ENCODE measurements at places on chromosomes 6 and 20.
A peak's percentile ranks its signal among the peaks of the same experiment; 100 is the strongest.

- DNase-seq = peak; percentile 37
Measured at GRCh38 chr6:31736021-31736767, at the start of gene CLIC1. TSS of gene CLIC1 (minus strand) at chr6:31736530. CDS start at chr6:31736300, 230 bp downstream.

DNA sequence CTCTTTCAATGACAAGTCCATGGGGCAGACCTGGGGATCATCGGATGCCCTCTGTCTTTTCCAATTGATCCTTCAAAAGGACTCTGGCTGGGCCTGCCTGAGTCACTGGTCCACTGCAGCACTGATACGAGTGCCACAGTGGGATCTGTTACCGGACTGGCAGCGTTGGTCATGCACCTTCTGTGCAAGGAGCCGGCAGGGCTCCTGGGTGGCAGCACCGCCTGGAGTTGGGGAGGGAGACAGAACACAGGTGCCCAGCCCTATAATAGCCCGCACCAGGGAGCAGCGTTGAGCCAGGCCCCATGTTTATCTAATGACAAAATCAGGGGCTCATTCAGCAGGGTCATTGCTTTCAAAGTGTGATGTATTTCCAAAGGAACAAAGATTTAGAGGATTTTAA lies 64.2 kb upstream of the NXT1 start:
- no peak for DNase-seq

DNA sequence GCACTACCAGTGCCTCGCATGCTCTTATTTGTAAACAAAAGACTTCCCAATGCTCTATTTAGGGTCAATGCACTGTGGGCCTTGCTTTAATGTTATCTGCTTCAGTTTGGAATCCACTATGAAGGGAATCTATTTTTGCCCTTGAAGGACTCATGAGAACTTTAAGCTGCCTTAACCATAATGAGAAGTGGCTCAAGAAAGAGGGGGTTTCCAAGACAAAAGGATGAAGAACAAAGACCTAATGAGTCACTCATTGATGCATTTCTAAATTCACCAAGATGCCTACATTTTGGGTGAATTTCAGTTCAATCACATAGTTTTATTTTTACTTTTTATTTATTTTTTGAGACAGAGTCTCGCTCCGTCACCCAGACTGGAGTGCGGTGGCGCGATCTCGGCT lies 228.2 kb downstream of the LY86 start:
- DNase-seq = no peak

- DNase-seq = no peak
Measured at GRCh38 chr6:7324520-7324919, 11.5 kb upstream of the SSR1 start.

DNA sequence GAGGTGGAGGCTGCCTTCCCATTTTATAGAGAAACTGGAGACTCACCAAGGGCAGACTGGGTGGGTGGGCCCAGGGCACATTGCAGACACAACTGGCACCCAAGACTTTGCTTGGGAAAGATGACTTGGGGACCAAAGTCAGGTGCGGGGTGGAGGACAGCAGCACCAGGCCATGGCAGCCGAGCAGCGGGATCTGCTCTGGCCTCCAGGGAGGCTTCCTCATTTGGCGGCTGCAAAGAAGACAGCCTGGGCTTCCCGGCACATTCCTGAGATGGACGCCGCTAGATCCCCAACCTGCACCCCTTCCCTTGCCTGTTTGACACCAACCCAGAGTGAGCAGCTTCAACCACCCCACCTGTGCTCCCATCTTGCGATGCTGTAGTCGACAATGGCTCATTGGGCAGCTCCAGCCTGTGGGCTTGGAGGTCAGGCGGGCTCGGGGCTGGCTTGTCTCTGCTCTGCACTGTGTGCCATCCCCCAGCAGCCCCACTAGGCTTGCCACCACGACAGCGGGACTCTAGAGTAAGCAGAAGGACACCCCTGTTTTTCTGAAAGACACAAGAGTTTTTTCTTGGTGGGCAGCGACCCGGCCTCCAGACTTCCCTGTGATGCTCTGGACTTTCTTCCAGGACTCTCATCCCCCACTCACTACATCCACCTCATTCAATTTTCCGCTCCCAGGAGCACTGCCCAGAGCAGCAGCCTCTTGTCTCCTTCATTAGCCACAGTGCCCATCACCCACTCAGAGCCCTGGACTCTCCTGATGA lies 184.9 kb upstream of the CST7 start:
- no peak for DNase-seq

DNA sequence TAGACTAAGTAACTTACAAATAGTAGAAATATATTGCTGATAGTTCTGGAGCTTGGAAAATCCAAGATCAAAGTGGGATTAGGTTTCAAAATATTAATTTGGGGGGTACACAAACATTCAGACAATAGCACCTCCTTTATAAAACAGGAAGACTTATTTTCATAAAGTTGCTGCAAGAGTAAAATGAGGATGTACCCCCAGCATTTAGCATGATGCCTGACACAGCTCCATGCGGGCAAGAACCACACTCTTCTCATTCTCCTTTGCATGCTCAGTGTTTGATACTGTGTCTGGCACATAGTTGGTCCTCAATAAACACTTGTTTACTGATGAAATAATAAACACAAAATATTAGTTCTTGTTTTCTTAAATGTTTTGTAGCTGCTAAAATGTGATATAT lies 332.9 kb downstream of the TFAP2A start:
- DNase-seq = no peak

GRCh38 chr6:88708197-88708744 lies 255.1 kb downstream of the RNGTT start:
- no peak for DNase-seq

GRCh38 chr20:17377231-17377630 lies 150.4 kb downstream of the PCSK2 start:
- DNase-seq = no peak

DNA sequence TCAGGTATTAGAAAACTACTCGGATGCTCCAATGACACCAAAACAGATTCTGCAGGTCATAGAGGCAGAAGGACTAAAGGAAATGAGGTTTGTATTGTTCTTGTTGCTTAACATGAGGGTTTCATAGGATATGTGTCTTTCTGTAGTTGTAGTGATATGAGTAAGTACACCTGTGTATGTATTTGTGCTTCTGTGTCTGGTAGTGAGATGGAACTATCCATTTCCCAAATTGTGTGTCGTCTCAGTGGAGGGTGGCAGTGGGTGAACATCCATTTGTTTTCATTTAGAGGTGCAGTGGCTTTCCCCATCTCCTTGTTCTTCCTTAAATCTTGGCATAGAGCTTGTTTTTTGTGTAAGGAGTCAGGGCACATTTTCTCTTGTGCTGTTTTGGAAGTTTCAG lies 8.2 kb downstream of the ASXL1 start:
- no peak for DNase-seq

GRCh38 chr6:37785663-37786270 lies 33.8 kb upstream of the ZFAND3 start:
- no peak for DNase-seq

DNA sequence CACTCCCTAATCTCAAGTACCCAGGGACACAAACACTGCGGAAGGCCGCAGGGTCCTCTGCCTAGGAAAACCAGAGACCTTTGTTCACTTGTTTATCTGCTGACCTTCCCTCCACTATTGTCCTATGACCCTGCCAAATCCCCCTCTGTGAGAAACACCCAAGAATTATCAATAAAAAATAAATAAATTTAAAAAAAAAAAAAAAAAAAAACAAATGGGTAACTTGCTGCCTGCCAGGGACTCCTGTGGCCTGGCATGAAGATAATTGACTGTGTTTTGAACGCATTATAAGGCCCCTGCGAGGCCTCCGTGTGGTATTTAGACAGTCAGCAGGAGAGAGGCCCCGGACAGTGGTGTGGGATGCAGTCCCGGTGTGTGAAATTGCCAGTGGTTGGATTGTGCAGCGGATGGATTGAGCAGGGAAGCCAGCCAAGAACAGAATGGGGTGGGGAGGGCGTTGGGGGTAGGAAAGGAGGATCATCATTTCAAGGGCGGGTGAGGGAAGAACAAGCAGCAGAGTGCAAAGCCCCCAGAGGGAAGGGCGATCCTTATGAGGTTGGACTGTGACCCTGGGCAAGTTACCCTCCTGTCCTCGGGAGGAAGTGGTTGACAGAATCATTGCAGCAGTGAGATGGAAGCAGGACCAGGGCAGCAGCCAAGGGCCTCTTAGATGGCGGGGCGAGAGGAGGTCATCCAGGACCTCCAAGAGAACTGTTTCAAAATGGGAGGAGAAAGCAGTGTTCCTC lies 43.3 kb downstream of the PPARD start:
- DNase-seq = no peak

GRCh38 chr6:152273638-152274037 lies 363.5 kb downstream of the SYNE1 start:
- no peak for DNase-seq

- no peak for DNase-seq
Measured at GRCh38 chr6:133951881-133952814, 876 bp upstream of the TBPL1 start.

DNA sequence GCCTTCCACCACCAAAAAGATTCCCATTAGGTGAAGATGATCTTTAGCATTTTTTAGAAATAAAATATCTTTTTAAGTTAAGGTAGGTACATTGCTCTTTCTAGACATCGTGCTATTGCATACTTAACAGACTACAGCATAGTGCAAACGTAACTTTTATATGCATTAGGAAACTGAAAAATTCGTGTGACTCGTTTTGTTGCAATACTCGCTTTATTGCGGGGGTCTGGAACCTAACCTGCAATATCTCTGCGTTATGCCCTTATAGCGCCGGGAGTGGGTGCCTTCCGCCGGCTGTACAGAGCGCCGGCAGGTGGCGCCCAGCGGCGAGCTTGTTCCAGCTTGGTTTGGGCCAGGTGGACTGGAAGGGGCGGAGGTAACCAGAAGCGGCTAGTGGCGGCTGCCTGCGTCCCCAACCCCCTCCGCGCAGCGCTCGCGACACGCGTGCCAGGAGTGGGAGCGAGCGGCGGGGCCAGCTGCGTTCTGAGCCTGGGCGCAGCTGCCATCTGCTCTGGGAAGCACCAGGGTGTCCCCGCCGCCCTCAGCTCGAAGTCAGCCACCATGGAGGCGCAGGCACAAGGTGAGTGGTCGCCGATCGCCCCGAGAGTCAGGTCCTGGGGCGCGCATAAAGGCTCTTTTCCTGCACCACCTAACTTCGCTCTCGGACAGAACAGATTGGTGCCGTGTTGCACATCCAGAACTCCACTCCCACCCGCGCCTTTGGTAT lies at the start of gene TPD52L1:
TSS of gene TPD52L1 (plus strand) at position 383 of the 727 bp plus-strand sequence. CDS start at position 562, 179 bp downstream.
- DNase-seq = no peak

- DNase-seq = no peak
Measured at GRCh38 chr20:37245216-37246150, 16.1 kb downstream of the GHRH start.

DNA sequence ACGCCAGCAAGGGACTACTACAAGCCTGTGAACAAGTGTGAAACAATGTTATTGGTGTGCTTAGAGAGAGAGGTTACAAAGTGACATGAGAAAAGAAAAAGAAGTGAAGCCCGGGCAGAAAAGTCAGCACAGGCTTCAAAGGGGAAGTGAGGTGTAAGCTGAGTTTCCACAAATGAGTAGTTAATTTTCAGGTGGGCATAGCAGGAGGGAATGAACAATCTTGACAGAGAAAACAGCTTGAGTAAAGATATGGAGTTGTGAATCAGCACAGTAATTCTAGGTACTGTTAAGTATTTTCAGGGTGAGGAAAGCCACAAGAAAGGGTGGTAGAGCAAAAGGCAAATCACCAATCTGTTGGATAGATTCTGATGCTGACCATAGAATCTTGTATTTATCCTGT lies 4.3 kb downstream of the KCNQ5 start:
- DNase-seq = no peak

DNA sequence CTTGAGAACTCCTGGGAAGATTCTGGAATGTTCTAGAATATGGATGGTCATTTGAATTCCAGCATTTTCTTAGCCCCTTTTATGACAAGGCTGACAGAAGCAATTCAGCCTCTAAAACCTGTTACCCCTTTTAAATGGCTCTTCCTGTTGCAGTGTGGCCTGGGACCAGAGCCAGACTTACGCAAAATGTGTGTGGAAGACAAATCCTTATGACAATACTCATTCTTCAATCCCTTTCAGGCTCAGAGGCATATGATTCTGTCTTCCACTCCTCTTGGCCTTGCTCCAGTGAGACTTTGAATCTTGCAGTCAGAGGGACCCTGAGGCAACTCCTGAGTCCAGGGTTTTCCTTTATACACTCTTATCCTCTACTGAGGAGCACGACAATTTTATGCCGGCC lies 287.0 kb downstream of the CLIC5 start:
- DNase-seq = no peak

DNA sequence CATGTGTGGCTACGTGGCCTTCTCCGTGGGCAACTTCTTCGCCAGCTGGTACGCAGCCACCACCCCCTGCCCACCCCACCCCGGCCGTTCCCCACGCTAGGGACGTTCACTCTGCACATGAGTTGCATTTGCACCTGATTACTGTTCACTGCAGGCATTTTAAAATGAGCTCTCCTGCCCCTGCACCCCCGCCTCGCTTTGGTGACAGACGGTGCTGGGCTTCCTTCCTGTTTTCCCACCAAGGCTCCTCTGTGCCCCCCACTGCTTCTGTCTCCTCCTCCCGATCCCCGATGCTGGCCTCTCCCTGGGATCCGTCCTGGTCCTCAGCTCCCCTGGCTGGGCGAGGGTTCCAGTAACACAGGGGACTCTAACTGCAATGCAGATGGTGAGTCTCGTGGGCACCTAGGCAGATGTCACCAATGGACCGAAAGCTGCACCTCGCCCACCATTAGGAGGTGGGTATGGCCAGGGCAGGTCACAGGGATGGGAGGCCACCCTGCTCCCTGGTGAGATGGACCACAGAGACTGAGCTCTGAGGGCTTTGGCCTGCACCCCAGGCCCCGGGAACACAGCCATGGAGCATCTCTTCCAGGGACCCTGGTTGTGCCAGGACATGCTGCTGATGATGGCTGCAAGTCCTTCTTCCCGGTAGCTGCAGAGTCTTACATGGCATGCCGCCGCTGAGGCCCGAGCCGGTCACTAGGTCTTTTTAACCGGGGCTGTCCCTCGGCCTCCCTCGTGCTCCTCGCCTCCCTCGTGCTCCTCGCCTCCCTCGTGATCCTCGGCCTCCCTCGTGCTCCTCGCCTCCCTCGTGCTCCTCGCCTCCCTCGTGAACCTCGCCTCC lies 3.8 kb downstream of the UNC93A start:
- no peak for DNase-seq

DNA sequence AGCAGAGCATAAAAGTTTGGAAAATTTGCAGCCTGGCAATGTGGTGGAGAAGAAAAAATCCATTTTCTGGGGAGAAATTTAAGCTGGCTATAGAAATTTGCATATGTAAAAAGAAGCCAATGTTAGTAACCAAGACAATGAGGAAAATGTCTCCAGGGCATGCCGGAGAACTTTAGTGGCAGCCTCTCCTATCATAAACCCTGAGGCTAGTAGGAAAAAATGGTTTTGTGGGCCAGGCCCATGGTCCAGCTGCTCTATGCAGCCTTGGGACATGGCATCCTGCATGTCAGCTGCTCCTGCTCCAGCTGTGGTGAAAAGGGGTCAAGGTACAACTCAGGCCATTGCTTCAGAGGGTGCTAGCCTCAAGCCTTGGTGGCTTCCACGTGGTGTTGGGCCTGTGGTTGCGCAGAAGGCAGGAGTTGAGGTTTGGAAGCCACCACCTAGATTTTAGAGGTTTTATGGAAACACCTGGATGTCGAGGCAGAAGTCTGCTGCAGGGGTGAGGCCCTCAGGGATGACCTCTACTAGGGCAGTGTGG lies 101.8 kb upstream of the SYNCRIP start:
- DNase-seq = no peak

Data from stimulated activated CD8-positive, alpha-beta memory T cell treated with anti-CD3 and anti-CD28 coated beads, Interleukin-2, amount 100 ng/mL, for 1 hour (primary cell).